Right atrium auricular region (tissue), 2 donors: ENCODE measurements at places on chromosomes 2 and 18. TPM values are rescaled to one million over a fixed set of nuclear protein-coding genes. Genes with fewer than 3 reads are reported as not detected.
A peak's percentile ranks its signal among the peaks of the same experiment; 100 is the strongest.

DNA sequence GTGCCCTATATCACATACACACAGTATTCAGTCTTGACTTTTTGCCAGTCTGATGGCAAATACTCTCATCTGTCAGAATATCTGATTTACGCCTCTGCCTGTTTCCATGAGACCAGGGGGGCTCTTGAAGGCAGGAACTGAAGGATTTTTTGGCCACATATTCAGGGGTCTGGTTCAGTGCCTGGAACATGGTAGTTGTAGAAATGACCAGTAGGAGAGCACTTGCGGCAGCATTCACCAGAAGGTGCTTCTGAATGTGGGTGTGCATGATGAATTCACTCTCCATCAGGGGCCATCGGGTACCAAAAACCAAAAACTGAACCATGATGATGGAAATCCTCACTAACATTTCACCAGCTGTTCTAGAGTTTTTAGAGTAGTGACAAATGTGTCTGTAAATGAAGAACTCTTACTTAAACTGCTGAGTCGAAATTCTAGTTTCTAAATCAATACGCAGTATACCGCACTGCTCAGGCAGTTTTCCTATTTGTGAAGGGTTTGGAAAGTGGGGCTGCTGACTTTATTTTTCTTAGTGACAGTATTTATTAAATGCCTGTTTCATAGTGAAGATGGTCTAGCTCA, 54.6 kb downstream of the MERTK start:
- no peak overlapping the region for H3K4me3 ChIP-seq
- no peak for DNase-seq
- no peaks in the 10 kb centered on the region for H3K4me1 ChIP-seq
- H3K27ac ChIP-seq = no peak overlapping the region

DNA sequence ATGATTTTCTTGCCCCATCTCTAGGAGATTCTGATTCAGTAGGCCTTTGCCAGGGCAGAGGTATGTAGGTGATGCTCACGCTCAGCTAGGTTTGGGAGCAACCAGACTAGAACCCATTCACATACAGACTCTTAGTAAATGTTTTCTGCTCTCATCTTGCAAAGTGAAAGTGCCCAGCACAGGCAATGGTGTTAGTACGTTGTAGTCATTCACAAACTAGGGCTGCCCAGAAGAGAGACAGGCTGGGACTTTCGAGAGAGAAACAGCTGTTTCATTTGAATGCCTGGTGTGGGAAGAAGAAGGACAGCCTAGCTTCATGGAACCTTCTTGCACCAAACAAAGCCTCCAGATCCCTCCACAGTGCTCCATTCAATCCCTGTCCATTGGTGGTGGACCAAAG, 19.4 kb downstream of the DDX18 start:
- H3K27me3 ChIP-seq = no peaks in the 10 kb centered on the region
- H3K4me1 ChIP-seq = peaks cover 10% of the 10 kb centered on the region
- H3K4me3 ChIP-seq = no peak overlapping the region
- no peak overlapping the region for H3K27ac ChIP-seq
- peaks cover 47% of the 10 kb centered on the region for H3K36me3 ChIP-seq
- DNase-seq = no peak

DNA sequence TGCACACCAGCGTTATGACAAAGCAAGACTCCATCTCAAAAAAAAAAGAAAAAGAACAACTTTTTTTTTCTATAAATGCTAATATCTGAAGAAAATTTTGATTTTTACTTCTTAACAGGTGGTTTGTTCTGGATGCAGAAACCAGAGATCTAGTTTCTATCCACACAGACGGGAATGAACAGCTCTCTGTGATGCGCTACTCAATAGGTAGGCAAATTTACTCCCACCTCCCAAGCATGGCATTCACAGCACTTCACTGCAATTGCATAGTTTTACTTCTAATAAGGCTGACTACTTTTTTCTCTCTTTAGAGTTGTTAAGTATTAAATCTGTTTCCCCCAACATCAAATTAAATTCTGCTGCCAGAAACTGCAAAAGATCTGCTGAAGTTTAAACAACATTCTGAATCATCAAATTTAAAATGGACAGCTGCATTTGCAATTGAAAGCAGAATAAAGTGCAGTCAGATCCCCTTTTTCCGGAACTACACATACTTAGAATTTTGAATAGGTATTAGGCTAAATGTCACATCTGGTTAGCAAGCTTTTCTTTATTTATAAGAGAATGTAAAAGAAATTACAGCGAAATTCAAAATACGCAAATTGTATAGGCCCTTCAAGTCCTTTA, 45.1 kb downstream of the COX7A2L start:
- no peak overlapping the region for H3K4me3 ChIP-seq
- DNase-seq = no peak
- H3K27me3 ChIP-seq = no peaks in the 10 kb centered on the region
- peaks cover 17% of the 10 kb centered on the region for H3K36me3 ChIP-seq

GRCh38 chr2:237457388-237457941, 29.6 kb upstream of the MLPH start:
- H3K27me3 ChIP-seq = no peaks in the 10 kb centered on the region
- H3K36me3 ChIP-seq = no peaks in the 10 kb centered on the region
- no peak overlapping the region for H3K4me3 ChIP-seq

DNA sequence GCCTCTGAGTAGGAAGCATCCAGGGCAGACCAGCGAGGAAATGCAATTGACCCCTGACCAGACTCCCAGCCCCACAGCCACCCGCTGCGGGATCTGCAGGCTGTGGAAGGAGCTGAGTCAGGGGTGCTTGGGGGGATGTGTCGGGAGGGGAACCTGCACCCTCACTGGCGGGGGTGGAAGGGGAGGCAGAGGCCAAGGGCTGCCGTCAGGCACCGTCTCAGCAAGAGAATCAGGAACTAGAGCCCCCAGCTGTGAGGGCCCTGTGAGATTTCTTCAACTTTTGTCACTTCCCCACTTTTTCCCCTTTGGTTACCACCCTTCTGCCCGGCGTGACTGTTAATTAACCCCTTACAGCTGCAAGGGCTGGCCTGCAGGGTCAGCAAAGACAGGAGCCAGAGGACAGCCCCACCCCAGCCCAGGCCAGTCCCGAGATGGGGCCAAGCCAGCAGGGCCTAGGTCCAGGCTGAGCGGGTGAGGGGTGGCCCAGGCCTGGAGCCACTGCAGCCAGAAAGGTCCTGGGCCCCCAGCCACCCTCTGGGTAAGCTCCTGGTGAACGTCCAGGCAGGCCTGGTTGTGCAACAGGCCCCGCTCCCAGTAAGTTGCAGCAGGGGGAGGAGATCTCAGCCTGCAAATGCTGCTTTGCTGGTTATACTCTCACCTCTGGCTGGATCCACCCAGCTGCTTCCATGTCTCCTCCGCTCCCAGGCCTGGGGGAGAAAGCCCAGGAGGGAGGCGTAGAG, 147.0 kb upstream of the ID2 start:
- peaks cover 47% of the 10 kb centered on the region for H3K4me1 ChIP-seq
- peak; percentile 83 for DNase-seq
- H3K36me3 ChIP-seq = no peaks in the 10 kb centered on the region
- peak overlapping the region; percentile 45 for H3K27ac ChIP-seq

DNA sequence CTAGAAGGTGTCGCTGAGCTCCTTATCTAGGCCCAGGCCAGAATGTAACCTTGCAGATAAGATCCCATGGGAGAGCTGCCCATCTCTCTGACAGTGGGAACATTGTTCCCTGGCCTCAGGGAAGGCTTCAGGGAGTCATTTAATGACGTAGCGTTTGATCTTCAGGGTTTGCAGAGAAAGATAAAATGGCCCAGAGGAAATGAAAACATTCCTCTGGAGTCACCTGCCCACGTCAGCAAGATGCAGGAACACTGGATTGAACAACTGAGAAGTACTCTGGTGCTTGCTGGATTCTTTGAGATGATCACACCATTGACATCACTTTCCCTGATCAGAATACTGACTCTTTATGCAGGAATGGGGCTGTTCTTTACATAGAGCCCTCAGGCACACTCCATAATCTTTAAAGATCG, 51.6 kb downstream of the MAPK4 start:
- peaks cover 14% of the 10 kb centered on the region for H3K4me1 ChIP-seq
- no peak overlapping the region for H3K27ac ChIP-seq
- DNase-seq = no peak
- H3K4me3 ChIP-seq = no peak overlapping the region

DNA sequence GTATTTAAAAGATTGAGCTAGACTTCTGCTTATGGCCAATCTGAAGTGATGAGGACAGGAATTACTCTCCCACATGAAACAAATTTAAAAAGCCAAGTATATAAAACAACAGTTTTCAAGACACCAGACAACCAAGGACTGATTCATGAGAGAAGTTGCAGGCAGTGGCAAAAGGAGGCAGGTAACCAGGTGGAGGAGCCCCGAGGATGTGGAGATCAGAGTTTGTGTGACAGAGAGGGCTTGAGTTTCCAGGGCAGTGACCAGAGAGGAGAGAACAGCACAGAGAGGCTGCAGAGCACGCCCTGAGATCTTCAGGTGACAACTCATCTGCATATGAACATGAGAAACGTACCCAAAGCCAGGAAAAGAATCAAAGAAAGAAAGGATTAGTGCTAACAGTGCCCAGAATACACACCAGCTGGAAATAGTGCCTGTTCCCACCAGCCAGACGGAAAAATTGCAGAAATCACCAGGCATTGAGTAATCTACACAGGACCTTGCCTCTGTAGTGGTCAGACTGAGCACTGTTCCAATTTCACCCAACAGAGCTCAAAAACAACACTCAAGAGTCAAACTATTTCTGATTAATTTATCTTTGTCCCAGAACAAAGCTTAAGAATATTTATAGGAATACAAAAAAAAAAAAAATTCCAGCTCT, 173.1 kb downstream of the SEPTIN10 start:
- no peaks in the 10 kb centered on the region for H3K27me3 ChIP-seq
- DNase-seq = no peak
- no peak overlapping the region for H3K4me3 ChIP-seq

DNA sequence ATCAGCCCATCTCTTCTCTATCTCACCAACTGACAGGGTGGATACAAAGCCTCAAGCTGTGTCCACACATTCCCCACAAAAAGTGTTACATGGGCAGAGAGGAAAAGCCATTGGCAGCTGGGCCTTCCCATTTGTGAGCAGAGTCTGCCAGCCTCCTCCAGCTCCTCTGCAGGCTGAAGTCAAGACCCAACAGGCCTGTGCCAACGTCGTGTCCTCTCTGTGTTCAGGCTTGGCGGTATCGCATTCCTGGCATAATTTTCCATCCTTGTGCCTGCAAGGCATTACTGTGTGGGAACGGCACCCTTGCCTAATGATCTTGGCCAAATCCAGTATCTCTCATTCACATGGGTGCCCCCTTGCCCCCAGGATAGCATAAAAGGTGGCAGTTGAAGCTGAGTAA, 41.5 kb upstream of the APCDD1 start:
- H3K4me1 ChIP-seq = no peaks in the 10 kb centered on the region
- no peak overlapping the region for H3K4me3 ChIP-seq
- no peaks in the 10 kb centered on the region for H3K27me3 ChIP-seq
- no peak for DNase-seq

DNA sequence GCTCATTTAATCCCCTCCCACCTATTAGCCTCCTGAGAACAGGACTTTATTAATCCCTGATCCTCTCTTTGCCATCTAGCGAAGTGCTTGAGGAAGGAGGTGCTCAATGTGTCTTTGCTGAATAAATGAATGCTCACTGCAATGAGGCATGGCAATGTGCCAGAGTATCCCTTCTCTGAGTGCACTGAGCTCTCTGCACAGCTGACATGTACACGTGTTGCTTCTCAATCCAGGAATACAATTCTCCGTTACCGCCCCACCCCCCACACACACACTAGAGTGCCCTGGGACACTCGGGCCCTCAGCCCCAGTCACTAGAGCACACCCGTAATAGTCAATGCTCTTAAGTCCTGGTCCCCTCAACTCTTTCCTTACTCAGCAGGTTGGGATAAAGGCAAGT, 41.4 kb downstream of the FAM178B start:
- no peaks in the 10 kb centered on the region for H3K4me1 ChIP-seq
- H3K36me3 ChIP-seq = no peaks in the 10 kb centered on the region
- H3K27me3 ChIP-seq = no peaks in the 10 kb centered on the region
- H3K27ac ChIP-seq = no peak overlapping the region
- H3K4me3 ChIP-seq = no peak overlapping the region

DNA sequence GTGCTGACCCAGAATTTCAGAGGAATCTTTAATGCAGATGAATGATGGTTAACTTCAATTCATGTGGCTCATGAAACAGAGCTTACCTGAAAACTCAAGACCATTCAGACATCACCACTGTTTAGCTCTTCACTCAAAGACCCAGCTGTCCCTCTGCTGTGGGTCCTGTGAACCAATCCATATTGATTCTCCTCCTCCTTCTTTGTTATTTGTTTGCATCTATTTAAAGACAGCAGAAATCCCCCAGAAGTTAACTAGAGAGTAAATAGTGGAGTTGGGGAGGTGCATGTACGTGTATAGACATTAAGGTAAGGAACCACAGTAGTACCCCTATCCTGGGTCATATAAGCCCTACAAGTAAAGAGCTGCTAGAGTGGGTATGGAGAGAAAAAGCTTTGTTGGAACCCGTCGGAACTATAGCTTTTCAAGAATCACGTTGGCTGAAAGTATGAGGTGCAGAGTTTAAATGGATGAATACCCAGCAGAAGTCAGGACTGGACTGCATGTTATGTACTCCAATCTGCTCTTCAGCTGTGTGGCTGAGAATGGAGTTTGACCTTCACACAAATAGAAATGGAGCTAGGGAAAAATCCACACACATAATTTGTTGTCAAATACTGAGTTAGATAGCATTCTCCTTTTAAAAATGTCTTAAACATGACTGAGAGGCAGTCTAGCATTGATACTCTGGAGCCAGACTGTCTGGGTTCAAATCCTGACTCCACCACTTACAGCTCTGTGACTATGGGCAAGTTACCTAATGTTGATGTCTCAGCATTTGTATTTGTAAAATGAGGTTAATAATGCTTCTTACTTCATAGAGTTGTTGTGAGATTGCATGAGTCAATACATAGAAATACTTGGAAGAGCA, 81.7 kb upstream of the HK2 start:
- H3K4me3 ChIP-seq = no peak overlapping the region
- H3K27ac ChIP-seq = no peak overlapping the region
- H3K4me1 ChIP-seq = no peaks in the 10 kb centered on the region
- no peaks in the 10 kb centered on the region for H3K27me3 ChIP-seq

IL18RAP gene
- total RNA-seq = 0.30 TPM

IL1F10 gene
- total RNA-seq = not detected
